ENCODE measurements at places on chromosomes 16 and 17. TPM values are rescaled to one million over a fixed set of nuclear protein-coding genes. Genes with fewer than 3 reads are reported as not detected.

DNA sequence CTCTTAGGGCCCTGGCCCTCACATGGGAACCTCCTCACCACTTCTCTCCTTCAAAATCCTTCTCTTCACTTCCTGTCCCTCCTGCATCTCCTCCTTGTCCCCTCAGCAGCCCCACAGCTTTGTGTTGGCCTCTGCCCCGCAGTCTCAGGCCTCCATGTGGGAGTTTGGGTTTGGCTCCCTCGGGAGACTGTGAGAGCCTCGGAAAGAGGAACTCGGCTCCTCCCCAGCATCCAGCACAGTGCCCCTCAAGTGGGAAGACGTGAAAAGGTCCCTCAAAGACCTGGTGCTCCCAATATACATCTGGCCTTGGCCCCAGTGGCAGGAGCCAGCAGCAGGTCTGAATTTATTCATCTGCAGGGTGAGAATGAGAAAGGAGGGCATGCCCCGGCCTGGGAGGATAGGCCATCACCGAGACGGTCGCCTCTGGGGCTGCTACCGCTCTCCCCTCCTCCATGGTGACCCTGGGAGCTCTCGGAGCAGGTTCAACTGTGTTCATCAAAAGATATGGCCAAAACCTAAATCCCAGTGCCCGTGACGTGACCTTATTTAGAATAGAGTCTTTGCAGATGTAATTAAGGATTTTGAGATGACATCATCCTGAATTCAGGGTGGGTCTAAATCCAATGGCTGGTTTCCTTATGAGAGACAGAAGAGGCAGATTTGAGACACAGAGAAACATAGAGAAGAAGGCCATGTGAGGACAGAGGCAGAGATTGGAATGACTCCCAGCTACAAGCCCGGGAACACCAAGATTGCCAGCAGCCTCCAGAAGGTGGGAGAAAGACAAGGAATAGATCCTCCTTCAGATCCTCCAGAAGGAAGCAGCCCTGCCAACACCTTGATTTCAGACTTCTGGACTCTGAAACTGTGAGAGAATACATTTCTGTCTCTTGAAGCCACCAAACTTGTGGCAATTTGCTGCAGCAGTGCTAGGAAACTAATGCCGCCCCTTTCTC, 135.1 kb downstream of the MRM1 start:
- no peak for DNase-seq

DNA sequence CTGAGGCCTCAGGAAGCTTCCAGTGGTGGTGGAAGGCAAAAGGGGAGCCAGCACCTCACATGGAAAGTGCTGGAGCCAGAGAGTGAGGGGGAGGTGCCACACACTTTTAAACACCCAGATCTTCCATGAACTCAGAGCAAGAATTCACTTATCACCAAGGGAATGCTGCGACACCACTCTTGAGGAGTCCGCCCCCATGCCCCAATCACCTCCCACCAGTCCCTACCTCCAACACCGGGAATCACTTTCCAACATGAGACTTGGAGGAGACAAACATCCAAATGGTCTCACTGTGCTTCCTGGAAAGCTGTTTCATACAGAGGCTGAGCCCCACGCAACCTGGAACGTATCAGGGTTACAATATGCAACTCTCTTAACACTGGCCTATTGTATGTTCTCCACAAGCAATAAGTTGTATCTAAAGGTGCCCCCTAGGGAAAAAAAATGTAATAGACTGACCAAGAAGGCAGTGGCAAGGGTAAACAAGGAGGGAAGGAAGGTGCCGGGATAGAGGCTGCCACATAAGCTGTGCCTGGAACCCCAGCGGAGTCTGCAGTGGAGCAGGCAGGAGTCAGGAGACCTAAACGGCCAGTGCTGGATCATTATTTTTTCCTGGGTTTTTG, 106.7 kb upstream of the FOXF1 start:
- DNase-seq = no peak

- no peak for DNase-seq
Observed at GRCh38 chr16:89039756-89040155, 53.9 kb upstream of the ACSF3 start.

GRCh38 chr17:59310263-59310920, 21.1 kb upstream of the YPEL2 start:
- no peak for DNase-seq

DNA sequence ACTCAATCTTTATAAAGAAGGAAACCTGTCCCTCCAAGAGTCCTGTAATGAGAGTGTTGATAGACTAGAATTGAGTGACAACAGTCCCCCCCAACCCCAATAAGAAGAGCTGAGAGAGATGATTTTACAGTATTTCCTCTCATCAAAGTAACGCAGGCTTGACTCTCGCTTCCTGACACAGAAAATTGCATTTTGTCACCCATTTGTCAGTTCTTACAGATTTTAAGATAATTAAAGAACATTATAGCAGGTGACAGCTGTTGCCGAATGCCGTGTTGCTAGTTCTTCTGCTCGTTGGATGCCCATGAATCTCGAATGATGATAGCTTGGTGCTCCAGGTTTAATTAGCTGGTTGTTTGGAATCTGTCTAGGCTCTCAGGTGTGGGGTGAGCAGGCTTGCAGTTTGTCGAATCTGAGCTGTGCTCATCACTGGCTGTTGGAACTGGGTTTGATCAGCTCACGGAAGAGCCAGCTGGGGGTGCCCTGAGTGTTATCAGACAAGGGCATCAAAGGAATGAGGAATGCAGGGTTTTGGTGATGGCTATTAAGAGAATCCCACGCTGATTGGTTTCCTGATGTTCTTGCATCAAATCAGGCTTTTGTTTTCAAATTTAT, 84.8 kb upstream of the CPHXL start:
- no peak for DNase-seq

- no peak for DNase-seq
Observed at GRCh38 chr17:65783845-65784334, 222.4 kb upstream of the AXIN2 start.

DNA sequence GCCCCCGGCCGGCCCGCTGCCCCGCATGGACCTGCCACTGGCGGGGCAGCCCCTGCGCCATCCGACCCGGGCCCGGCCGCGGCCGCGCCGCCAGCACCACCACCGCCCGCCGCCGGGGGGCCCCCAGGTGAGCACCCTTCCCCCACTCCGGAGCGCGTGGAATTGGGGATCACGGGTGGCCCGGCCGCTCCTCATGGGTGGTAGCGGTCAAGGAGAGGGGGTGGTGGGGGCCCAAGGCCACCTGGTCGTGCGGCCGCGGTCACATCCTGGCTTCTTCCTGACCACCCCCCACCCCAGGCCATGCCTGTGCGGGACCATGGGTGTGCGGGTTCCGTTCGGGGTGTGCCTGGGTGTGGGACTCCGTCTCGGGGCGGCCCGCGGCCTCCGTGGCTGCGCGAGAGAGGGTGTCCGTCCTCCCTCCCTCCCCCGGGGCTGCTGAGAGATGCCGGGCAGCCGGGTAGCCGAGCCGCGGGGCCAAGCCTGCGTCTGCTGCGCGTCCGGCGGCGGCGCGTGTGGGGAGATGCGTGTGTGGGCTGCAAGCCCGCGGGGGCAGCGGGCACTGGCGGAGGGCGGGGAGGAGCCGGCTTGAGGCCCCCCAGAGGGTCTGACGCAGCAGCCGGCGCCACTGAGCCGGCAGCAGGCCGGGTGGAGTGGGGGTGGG, 6.8 kb downstream of the ACD start:
- DNase-seq = no peak

GRCh38 chr17:28592260-28592659, 6.6 kb downstream of the SPAG5 start:
- DNase-seq = no peak

DNA sequence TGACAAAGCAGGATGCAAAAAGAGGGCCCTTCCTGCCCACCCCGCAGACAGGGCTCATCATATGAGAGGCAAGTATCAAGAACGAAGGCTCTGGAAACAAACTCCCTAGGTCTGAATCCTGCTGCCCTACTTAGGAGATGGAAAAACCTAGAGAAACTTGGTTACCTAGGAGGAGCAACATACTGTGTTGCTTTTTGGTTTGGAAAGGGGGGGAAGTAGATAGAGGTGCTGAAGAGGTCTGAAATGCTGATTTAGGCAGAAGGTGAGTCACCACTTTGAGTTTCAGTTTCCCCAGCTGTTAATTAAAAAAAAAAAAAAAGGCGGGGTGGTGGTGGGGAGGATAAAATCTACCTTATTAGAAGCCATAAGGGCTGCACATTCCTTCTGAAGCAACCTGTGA, 1.5 kb downstream of the N4BP1 start:
- peak; percentile 47 for DNase-seq

DNA sequence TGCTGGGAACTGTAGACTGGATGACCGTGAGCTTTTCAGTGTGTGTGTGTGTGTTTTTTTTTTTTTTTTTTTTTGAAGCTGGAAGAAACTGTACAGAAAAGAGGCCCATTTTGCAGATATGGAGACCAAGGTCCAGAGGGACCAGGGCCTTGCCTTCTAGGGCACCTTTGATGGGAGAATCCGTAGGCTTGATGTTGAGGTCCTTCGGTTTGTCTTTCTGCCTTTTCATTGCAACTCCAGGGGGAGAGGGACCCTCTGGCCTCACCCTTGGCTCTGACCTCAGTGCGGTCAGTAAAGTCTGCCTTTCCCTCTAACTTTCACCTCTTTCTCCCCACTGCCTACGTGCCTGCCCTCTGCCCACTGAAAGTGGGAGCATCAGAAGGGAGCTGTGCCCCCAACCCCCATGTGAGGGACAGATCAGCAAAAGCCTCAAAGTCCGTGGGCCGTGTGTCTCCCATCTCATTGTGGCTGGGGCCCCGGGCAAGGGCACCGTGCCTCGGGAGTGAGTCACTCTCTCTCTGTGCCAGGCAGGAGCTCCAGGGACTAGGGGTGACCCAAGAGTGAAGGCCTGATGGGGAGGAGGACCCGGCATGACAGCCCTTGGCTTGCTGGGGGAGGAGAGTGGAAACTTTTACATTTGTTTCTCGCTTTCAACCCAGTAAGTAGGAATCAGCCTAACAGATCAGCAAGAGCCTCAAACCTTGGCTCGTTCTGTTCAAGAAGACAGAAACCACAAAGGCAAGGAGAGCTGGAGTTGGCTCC, 123.6 kb downstream of the CMIP start:
- DNase-seq = no peak

GRCh38 chr16:11138022-11138768, 117.8 kb downstream of the SOCS1 start:
- no peak for DNase-seq

DNA sequence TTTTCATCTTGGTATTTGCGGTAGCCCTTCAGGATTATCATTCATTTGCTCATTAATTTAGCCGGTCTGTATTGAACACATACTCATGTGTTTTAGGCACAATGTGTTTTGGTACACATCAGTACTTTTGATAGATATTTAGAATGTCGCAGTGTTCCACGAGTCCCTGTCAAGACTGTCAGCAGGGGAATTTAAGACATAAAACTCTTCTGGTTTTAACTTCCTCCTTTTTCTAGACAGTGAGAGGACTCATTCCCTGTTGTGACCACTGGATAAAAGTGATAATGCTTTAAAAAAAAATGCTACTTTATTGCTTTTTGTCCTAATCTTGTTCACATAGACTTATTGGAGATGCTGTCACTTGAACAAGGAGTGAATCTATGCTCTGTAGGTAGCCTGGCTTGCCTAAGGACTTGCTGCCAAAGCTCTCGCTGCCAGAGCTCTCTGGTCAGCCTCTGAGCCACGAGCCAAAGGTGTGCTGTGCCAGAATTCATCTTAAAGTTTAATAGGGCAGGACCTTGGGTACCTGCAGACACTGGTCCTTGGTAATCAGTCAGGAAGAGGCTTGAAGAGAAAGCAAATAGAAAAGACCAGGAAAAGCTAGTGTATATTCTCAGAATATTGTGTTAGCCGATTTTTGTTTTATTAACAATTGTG, 5.4 kb downstream of the DCAF7 start:
- DNase-seq = no peak

DNA sequence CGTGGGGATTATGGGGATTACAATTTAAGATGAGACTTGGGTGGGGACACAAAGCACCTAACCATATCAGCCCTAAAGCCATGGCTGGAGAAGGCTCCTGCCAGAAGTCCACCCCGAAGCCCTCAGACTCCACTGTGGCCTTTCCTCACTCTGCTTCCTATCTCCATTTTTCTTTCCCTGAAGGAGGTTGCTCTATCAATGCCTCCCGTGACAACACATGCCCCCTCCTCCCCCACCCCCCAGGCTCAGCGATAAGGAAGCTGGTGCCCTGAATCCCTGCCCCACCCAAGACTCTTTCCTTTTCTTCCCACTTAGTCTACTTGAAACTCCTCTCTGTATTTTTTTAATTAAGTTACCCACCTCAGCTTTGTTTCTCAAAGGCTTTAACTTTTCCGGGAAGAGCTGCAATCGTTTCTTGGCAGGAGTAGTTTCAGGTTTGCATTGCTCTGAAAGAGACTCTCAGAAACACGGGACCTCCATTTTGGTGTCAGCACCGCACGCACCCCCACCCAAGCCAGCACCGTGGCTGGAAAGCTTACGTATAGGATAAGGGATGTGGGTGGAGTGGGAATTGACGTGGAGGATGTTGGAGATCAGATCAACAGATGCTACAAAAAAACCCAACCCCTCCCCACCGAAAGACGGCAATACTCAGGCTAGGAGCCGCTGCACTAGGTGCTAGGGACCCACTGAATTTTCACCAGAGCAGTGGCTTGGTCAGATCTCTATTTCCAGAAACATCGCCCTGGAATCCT, 15.2 kb upstream of the CA4 start:
- DNase-seq = no peak

DNA sequence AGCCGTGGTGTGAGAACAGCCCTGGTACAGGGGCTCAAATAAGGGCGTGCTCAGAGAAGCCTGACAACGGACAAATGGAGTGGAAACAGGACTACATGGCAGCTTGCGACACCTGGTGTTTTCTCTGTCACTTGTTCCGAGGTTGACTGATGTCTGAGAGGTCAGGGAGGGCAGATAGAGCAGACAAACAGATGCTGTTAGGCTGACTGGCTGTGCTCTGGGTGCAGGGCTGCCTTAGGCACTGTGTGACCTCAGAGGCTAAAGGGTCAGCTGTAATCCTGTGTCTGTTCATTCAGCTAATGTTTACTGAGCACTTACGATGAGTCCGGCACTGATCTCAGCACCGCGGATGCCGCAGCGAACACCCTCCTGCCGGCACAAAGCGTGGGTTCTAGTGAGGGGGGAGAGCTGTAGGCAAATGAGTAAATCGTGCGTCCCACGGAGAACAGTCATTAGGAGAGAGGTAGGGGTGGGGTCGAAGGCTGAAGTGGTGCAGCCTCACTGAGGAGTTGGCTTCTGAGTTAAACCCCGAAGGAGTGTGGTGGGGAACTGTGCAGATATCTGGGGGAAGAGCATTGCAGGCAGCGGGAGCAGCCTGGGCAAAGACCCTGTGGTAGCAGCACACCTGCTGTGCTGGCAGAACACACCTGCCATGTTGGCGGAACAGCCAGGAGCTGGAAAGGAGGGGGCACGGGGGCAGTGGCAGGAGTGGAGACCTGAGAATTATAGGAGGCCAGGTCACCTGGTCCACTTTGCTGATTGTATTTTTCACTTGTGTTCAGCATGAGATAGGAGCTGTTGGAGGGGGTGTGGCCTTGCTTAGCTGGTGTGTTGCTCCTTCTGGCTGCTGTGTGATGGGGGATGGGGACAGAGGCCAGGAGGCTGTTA, 35.0 kb downstream of the GPT2 start:
- no peak for DNase-seq

GRCh38 chr17:44382917-44383316, 6.5 kb downstream of the ITGA2B start:
- DNase-seq = no peak

- peak; percentile 30 for DNase-seq
Observed at GRCh38 chr16:48526058-48526957, 83.7 kb downstream of the N4BP1 start.

GRCh38 chr17:45948881-45949624, 50.0 kb upstream of the STH start:
- DNase-seq = peak; percentile 45

The PCGF2 gene
- total RNA-seq = 0.22 TPM

The GPR139 gene
- total RNA-seq = not detected

The YBX2 gene
- total RNA-seq = 0.83 TPM

The CYBA gene
- total RNA-seq = 486 TPM

The ARHGAP44 gene
- total RNA-seq = not detected

The CCL2 gene
- not detected for total RNA-seq

The ZFP90 gene
- 36.0 TPM for total RNA-seq
